ENCODE measurements at places on chromosomes 13 and 19.

GRCh38 chr13:100870898-100871297 lies 196.3 kb upstream of the TMTC4 start:
- DNase-seq: no peak

DNA sequence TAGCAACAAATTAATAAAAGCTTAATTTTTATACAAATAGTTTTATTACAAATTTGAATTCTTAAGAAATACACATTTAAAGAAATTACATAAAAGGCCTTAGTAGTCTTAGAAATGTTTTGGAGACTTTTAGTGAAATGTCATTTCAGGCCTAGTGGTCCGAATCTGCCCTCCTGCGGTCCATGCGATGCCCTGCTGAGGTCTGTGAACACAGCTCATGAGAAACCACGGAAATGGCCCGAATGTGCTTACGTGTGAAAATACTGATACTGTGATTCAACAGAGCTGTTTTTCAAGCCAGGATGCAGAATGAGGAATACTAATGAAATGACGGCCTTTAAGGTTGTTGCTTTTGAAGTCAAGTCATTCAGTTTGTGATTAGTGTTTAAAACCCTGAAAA lies 157.9 kb downstream of the COL4A1 start:
- DNase-seq: no peak

GRCh38 chr19:30529876-30530275 lies 157.7 kb downstream of the ZNF536 start:
- DNase-seq: no peak

- DNase-seq: no peak
Measured at GRCh38 chr19:3443840-3444694, 36.3 kb downstream of the SMIM24 start.

DNA sequence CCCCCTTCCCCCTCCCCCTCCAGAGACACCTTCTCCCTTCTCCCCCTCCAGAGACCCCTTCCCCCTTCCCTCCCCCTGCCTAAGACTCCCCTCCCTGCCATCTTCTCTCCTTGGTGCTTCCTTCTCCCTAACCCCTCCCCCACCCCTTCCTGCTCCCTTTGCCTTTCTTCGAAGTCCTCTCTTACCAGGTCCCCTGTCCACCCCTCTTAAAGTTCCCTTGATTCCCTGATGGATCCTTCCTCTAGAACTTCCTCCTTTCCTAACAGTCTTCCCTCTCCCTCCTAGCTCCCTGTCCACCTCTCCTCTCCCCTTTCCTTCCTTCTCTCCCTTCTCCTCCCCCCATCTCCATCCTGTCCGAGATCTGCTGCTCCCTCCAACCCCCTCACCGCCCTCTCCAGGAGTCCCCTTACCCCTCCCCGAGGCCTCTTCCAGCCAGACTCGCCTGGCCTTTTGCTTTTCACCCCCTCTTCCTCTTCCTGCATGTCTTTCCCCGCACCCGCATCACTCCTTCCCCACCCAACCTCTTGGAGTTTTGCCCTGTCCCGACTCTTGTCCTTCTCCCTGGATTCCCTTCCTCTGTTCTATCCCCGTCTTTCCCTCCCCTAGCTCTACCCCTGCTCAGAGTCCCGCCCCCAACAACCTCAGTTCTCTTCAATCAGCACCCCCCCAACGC lies 3.1 kb downstream of the TNFSF9 start:
- no peak for DNase-seq

GRCh38 chr19:34788074-34788473 lies 15.1 kb upstream of the ZNF599 start:
- DNase-seq: no peak

DNA sequence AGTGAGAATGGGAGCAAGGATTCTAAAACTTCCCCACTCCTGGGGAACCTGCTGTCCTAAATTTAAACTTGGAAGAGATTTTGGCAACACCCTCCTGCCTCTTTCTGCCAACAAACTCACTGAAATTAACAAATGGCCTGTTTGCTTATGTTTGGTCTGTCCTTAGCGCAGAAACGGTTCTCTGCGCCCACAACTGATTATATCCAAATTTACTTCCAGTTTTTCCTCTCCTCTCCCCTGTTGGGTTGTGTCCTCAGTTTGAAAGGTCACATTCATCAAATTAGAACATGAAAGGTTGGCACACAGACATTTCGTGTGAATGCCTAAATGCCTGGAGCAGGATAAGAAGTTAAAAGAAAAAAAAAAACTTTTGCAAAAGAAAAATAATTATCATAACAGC lies 56.4 kb upstream of the MRI1 start:
- DNase-seq: no peak

DNA sequence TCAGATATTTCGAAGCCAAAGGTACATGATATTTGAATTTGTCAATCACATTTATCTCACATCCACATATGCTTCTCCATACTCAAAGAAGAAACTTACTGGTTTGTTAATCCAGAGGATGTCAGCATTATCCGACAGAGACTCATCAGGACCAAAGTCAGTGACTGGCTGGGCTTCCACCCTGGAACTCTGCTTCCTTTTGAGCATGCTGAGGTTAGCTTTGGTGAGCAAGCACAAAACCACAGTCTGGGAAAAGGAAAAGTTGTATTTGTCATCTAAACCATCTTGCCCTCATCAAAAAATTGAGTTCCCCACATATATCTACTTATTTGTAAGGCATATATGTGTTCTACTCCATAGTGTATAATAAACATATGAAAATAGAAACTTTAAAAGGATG lies 17.4 kb downstream of the NALCN start:
- DNase-seq: no peak

GRCh38 chr13:78841358-78841963 lies 182.5 kb upstream of the OBI1 start:
- DNase-seq: no peak

DNA sequence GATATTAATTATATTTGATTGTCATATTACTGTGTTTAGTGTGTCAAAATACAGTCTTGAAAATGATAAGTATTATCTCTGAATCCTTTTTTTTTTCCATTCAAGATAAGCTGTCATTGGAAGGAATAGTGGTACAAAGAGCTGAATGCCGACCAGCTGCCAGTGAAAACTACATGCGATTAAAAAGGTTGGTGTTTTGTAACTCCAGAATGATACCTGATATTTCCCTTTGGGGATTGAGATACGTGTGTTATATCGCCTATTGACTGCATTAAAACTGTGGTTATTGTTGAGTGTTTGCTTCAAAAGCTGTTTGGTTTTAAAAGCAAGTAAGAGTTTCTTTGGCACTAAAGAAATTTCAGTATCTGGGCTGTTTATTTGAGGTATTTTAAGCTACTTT lies 6.5 kb upstream of the KCTD4 start:
- DNase-seq: no peak

DNA sequence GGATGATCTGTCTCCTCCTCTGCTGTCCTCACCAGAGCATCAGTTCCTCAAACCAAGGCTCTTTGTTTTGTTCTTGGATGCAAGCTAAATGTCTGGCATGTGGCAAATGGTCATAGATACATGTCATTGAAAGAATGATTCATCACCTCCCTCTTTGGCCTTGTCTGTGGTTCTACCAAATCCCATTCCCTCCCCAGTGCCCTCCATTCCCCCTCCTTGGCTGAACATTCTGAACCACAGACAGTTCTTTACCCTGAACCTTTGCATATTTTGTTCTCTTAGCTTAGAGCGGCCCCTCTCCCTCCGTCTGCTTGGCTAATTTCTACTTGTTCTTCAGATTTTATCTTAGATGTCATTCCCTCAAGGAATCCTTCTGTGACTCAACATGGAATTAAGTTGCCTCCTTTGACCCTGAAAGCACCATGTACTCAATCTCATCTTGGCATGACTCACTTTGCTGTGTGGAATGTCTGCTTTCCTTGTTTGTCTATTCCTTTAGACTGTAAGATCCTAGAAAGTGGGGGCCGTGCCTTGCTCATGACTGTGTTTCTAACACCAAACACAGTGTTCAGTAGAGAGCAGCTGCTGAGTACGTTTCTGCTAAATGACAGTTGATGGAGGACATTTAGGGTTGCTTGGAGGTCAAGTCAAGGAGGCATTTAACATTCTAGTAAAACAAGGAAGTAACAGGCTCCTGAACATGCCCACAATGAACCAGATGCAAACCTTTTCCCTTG lies 8.1 kb downstream of the ALOX5AP start:
- no peak for DNase-seq

GRCh38 chr13:66805657-66806056 lies 424.5 kb downstream of the PCDH9 start:
- no peak for DNase-seq

DNA sequence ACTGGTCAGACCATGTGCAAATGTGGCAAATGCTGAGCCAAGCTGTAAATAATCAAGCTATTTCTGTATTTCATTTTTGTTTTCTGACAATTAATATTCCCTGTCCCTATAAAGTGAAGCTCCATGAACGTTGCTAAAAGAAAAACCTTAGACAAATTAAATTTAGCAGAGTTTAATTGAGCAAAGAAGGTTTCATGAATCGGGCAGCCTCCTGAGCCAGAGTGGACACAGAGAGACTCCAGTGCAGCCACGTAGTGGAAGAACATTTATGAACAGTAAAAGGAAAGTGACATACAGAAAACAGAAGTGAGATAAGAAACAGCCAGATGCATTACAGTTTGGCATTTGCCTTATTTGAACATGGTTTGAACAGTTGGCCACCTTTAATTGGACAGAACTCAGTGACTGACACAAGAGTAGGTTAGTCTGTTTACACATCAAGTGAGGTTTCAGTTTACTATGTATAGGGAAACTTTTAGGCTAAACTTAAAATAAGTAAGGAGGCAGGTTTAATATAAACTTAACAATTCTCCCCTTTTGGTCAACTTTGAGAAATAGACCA lies 69.7 kb downstream of the UFM1 start:
- DNase-seq: no peak

DNA sequence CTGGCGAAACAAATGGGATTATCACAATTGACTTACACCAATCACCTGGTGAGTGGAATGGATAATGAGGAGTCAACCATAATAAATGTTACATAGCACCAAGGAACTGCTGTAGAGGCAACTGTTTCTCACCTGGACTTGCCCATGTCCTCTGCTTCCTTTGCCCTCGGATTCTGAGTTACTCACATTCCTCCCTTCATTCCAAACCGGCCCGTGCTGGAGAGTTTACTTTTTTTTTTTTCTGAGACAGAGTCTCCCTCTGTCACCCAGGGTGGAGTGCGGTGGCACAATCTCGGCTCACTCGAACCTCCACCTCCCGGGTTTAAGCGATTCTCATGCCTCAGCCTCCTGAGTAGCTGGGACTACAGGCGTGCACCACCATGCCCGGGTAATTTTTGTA lies 41.5 kb upstream of the TSC22D1 start:
- DNase-seq: no peak

DNA sequence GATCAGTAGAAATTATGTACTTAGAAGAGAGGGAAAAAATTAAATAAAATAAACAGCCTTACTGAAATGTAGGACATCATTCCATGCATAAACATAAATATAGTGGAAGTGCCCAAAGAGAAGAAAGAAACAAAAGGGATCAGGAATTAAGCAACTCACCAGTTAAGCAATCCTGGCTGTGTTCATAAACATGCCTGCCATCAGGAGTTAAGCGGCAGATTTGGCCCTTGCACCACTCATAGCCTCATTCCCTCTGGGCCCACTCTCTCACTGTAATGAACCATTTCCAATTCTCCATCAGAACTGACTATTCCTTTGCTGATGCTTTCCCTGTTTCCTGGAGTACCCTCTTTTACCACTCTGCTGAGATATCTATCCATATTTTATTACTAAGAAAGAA lies 281.4 kb downstream of the LHFPL6 start:
- DNase-seq: no peak

GRCh38 chr13:99265162-99265800 lies 7.1 kb upstream of the GPR18 start:
- DNase-seq: no peak

DNA sequence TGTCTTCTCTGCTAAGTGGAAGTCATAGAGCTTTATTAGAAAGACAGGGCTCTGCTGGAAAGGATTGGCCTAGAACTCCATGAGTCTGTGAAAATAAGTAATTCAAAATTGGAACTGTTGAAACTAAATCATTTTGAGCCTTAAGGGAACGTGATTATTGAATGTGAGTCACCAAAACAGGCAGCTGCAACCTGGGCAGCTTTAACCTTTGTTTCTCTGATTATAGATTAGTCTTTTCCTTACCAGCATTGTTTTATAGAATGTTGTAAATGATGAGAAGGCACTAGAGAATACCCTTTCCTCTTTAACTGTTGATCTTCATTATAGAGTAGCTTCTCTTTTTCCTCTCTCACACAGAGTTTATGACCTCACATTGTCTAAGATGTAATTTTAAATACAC lies 638.8 kb upstream of the SLITRK6 start:
- DNase-seq: no peak

GRCh38 chr19:3636506-3636905 lies 9.9 kb upstream of the CACTIN start:
- DNase-seq: no peak

- DNase-seq: no peak
Measured at GRCh38 chr13:48246102-48246501, 13.1 kb downstream of the ITM2B start.

- no peak for DNase-seq
Measured at GRCh38 chr13:101700598-101700997, 248.1 kb downstream of the ITGBL1 start.

DNA sequence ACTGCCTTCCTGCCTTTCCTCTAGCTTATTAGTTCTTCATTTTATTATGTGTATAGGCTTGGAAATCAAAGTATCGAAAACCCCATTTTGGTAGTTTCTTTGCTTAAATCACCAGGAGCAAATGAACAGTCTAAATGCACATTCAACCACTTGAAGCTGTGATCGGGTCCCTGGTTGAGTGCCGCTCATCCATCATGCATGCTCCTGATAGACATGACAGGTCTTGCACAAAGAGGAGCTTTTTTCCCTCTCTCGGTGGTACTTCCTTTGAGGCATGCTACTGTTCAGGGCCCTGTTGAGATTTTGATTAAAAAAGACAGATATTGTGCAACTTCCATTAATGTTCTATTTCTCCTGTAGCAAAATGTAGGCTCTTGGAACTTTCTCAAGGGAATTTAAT lies 185.8 kb downstream of the OLFM4 start:
- DNase-seq: no peak

DNA sequence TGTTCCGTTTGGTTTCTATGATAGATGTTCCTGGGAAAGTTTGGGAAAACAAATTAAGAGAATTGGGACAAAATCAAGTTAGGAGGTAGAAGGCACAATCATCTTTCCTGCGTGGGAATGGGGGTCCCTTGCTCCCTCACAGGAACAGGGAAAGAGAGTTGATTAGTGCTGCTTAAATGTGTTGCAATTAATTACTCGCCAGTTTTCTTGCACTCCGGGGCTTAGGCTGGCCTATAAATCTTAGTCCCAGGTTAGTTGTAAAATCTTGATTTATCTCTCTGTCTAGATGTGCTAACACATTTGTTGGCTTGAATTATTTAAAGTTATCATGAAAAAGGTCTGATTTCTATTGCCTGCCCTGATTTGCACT lies 10.1 kb downstream of the B3GLCT start:
- DNase-seq: no peak

- DNase-seq: no peak
Measured at GRCh38 chr19:7980168-7980567, 25.3 kb downstream of the ELAVL1 start.

DNA sequence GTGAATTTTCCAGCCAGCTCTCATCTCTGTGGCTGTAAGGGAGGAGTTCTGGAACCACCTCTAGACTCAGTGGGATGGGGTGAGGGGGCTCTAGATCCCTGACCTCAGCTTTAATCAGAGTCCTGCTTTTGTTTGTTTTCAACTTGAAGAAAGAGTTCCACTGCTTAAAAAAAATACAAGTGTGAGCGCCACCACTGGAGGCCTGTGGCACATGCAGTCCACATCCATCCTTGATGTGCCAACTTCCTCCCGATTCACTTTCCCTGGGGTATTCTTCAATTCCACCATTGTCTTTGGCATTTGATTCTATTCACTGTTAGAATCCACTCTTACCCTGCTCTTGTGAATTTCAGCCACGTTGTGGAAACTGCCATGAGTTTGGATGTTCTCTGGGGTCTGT lies 62.4 kb upstream of the GJB6 start:
- no peak for DNase-seq
